Fibroblast of lung (primary cell): ENCODE measurements at places on chromosomes 6 and 20. TPM values are rescaled to one million over a fixed set of nuclear protein-coding genes. Genes with fewer than 3 reads are reported as not detected.

Gene SLC17A2
- under 0.01 TPM in 1 of 2 replicates, not detected in the other for total RNA-seq

Gene ACSS1
- total RNA-seq: 1.3 and 3.9 TPM in 2 replicates

Gene SOBP
- 5.6 and 6.3 TPM in 2 replicates for total RNA-seq

Gene C6orf58
- total RNA-seq: not detected in 2 replicates

Gene ALDH8A1
- 0.26 and 0.50 TPM in 2 replicates for total RNA-seq

Gene SGK2
- 0.26 and 0.66 TPM in 2 replicates for total RNA-seq

Gene ARHGAP18
- total RNA-seq: 22.9 and 38.3 TPM in 2 replicates

Gene UBE2J1
- total RNA-seq: 22.6 and 27.6 TPM in 2 replicates

Gene SLC32A1
- total RNA-seq: not detected in 2 replicates

Gene CEP85L
- 18.5 and 22.0 TPM in 2 replicates for total RNA-seq

Gene SNX3
- 182 and 209 TPM in 2 replicates for total RNA-seq

Gene VTA1
- 25.9 and 26.3 TPM in 2 replicates for total RNA-seq

Gene IYD
- not detected in 2 replicates for total RNA-seq

Gene ELOVL2
- total RNA-seq: under 0.01 and 1.0 TPM in 2 replicates

Gene CUL7
- 30.3 and 60.3 TPM in 2 replicates for total RNA-seq

Gene RNASET2
- total RNA-seq: 18.0 and 24.7 TPM in 2 replicates

Gene EMILIN3
- 0.17 TPM in 1 of 2 replicates, not detected in the other for total RNA-seq

Gene SLC35B3
- total RNA-seq: 18.2 and 19.0 TPM in 2 replicates

Gene PPIL6
- 5.0 and 8.5 TPM in 2 replicates for total RNA-seq

Gene SLC17A5
- 21.6 and 39.3 TPM in 2 replicates for total RNA-seq

Gene HLA-DOA
- not detected in 2 replicates for total RNA-seq

Gene SLC22A3
- under 0.01 and 0.26 TPM in 2 replicates for total RNA-seq

Gene VIP
- not detected in 2 replicates for total RNA-seq

Gene SLC26A8
- not detected in 2 replicates for total RNA-seq

Gene FAM83B
- under 0.01 TPM in 2 replicates for total RNA-seq

Gene SLA2
- not detected in 2 replicates for total RNA-seq

Gene TSPO2
- total RNA-seq: not detected in 2 replicates

Gene SPATA25
- total RNA-seq: 1.5 and 3.6 TPM in 2 replicates
